Activated CD4-positive, alpha-beta T cell treated with anti-CD3 and anti-CD28 coated beads, Interleukin-2, Interleukin-6, amounts not matched to agents 100 ng/mL and 50 ng/mL, durations not matched to agents 16 hours and 8 hours (primary cell): ENCODE measurements at places on chromosomes 11 and 22.
A peak's percentile ranks its signal among the peaks of the same experiment; 100 is the strongest.

GRCh38 chr11:82225930-82226329 lies 507.7 kb downstream of the FAM181B start:
- DNase-seq = no peak

DNA sequence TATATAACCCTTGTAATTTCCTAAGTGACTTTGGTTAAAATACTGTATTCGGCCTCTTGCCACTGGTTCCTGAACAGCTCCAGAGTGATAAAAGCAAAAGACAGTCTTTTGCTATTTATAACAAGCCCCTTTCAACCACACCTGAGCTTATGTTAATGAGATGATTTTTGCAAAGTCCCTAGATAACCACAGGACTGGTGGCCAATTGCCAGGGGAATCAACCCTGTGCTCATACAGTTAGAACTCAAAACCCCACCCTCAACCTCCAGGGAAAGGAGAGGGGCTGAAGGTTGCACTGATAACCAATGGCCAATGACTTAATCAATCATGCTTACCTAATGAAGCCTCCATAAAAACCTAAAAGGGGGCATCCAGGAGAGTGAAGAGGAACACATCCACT lies 77.9 kb downstream of the SIK3 start:
- no peak for DNase-seq

DNA sequence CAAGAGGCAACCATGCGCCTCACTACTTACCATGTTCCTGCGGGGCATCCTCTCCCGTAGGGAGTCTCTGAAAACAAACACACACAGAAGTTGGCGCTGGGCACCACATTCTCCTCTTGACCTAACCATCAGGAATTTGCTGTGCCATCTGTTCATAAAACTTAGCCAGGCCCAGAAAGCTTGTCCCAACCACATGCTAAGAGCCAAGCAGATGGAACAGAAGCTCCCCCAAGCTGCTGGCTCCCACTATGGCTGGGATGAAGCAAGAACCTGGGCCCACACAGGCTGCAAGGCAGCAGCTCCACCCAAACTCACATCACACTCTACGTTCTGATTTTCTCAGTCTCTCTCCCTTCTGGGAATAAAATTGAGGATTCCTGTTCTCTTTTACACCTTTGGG lies 17.4 kb downstream of the HPS4 start:
- no peak for DNase-seq

DNA sequence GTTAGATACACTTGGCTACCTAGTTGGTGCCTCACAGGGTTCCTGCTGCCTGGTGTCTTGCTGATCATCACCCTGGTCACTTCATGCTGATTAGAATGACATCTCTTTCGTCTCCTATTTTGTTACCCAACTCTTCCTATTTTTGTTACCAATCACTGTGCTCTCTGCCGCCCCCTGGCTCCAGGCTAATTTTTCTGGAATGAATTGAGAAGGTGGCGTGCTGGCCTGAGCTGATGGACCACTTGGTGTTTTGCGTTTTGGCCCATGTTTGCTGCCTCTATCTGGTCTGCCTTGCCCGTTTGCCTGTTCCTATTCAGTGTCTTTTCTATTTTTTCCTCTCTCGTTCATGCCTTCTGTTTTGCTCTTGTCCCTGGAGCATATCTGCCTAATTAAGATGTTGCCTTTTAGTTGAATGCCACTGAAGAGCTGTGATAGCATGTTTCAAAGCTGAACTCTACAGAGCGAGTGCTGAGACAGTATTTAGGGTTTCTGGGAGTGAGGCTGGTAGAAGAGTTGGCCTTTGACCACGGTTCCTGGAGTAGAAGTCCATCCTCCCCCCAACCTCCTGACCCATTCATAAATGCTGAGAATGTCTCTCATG lies 5.9 kb upstream of the ATF4 start:
- peak; percentile 53 for DNase-seq

GRCh38 chr11:82229341-82229740 lies 504.3 kb downstream of the FAM181B start:
- DNase-seq = peak; percentile 24

DNA sequence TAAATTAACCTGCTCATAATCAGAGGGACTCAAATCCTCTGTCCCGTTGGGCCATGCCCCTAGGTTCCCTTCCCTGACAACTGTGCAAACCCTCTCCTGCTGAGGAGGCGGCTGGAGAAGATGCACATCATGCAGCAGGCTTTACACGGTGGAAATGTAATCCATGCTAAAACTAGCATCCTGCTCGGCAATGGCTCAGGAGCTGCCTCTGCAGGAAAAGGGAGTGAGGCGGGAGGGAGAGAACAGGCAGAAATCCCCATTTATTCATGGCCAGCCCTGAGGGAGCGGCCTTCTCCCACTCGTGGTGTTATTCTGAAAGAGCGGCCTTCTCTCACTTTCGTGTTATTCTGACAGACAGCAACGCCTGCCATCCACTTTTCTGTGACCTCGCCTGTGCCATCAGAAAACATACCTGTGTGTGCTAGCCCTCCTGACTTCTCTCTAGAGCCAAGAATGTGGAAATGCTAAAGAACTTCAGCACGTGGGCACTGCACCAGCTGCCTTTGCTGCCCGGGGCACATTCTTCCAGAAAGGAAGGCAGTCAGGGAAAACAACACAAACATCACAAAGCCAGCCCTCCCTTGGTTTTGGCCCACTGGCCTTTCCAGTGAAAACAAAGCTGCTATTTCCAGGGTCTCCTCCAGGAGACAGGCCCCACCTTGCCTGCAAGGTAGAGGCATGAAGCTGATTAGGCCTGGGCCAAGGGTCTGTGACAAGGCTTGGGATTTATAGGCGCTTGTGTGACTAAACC lies 62.9 kb upstream of the BID start:
- no peak for DNase-seq
